Stimulated activated naive CD8-positive, alpha-beta T cell treated with anti-CD3 and anti-CD28 coated beads, Interleukin-15, Interleukin-2, amounts not matched to agents 100 U/mL and 50 U/mL, for 24 hours (primary cell): ENCODE measurements at places on chromosomes 11 and 22.

- DNase-seq, result peak; percentile 40
These were observed 29.8 kb upstream of the CRTAM start for GRCh38 chr11:122808478-122808869.

DNA sequence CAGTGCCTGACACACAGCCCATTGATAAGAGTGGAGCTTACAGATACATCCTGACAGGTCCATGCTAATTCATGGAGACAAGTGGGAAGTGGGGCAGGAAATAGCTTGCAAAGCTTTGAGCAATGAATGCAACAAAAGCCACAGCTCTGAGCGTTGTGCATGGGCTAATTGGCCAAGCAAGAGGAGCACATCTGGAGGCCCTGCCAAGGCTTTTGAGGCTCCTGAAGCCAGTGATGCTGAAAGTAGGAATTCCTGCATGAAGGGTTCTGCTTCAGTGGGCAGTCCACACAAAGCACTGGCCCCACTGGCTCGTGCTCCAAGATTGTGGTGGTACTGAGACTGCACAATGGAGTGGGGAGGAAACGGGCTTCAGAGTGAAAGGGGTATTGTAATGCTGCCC is 103.8 kb upstream of the CSNK2A3 start:
- no peak for DNase-seq

DNA sequence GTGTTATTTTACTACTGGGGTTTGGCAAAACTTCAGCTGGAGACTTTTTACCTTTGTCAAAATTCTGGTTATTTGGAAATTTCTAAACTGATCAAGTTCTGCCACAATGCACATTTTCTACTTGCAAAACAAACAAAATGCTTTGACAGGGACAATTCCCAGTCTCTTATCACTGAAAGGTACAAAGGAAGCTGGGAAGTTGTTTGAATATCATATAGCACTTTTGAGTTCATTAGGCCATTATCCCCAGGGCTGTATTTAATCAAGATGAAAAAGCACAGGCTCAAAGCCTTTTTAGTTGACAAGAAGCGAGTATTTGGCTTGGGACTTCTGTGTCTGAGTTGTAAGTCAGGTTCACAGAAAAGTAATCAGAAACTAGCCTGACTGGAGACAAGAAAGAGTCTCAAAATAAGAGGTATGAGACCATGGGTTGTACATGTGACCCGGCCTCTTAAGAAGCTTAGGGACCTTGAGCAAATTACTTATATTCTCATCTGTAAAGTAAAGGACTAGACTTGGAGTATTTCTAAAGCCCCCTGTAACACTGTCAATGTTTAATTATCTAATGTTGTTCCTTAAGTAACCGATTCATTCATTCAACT is 2.9 kb upstream of the HORMAD2 start:
- DNase-seq, result no peak

GRCh38 chr11:35277827-35278226 is 138.9 kb downstream of the CD44 start:
- no peak for DNase-seq

DNA sequence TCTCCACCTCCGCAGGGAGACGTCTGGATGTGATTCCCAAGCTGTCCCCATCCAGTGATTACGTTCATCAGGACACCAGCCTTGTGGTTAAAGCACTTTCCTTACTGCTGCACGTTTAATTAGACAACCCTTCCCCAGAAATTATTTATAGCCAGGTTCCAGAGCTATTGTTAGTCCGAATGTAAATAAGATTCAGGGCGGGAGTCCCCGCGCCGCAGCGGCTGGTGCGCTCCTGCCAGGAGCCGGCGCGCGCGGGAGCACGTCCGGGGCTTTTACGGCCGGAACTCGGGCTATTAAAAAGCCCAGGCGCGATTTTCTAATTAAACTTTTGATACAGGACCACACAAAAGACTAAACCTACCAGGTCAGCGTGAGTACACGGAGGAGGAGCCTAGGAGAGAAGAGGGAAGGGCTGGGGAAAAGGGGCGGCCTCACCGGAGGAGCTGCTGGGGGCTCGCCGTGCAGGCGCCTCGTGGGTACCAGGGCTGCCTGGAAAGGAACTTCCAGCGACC is 538.3 kb downstream of the OPCML start:
- DNase-seq, result no peak

DNA sequence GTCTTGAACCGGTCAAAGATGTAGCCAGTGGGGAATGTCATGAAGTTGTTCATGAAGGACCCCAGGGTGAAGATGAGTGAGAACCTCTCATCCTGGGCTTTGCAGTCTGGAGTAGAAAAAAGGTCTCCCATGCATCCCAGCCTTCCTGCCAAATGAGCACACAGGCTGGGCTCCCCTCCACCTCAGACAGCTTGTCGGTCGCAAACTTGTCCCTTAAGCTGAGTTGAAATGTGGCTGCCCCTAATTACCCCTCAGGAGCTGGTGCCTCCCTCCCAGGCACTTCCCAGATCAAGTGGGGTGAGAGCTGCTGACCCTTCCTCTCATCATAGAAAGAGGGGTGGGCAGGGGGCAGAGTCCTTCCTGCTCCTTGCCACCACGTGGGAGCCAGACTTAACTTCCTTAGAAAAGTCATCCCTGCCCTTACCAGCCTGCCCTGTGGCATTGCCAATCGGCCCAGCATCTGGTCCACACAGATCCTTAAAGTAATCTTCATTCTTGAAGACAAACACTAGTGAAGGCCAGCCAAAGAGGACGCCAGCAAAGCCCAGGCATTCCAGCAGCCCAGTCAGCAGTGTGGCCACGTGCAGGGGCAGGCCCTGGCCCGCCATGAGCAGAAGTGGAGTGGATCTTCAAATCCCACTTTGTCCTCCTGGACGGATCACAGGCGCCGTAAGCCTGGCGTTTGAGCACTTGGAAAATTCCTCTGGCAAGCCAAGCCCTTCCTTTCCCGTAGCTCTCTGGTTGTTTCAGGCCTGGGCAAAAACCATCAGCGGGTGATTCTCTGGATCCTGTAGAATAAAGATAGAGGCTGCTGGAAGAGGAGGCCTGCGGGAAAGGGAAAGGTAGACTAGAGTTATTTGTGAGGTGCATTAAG is 1.1 kb downstream of the SLC43A3 start:
- peak; percentile 29 for DNase-seq

DNA sequence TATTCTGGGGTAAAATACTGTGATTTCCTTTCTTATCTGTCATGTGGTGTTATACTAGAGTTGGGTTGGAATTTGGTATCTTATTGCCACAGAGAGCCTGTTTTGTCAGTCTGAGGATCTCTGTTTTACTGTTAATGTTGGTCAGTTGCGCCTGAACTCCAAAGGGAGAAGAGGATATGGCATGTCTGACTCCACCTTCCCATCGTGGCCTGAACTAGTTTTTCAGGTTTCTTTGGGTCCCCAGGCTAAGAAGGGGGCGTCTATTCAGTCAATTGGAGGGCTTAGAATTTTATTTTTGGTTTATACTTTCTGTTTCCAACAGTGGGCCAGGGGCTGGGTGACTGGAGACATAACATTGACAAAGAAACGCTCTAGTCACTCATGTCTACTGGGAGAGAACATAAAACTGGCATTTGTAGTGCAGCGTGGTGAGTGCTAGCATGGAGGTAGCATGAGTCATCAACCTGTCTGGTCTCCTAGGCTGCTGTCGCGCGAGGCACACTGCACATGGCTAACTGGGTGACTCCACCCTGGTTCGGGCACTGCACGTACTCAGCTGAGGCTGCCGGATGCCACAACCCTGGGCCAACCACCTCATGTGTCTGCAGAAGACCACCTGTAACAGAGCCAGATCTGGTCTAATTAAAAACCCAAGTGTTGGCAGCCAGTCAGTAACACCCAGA is 120.1 kb upstream of the OR9Q1 start:
- peak; percentile 50 for DNase-seq

DNA sequence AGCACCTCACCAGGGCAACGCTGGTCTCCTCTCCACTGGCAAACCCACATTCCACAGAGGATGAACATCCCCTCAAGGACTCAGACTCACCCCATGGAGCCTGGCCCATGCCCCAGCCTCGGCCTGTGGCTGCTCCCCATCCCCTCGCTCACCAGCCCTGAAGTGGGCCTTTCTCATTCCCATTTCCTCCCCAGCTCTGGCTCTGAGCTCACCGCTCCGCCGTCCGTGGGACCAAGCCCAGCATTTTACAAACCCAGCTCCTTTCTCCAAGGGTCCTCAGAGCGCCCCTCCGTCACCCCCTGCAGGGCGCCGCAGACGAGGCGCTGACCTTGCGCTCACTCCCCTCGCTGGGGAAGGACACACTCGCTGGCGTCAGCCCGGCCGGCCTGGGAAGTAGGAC is 6.9 kb upstream of the IGF2 start:
- no peak for DNase-seq

DNA sequence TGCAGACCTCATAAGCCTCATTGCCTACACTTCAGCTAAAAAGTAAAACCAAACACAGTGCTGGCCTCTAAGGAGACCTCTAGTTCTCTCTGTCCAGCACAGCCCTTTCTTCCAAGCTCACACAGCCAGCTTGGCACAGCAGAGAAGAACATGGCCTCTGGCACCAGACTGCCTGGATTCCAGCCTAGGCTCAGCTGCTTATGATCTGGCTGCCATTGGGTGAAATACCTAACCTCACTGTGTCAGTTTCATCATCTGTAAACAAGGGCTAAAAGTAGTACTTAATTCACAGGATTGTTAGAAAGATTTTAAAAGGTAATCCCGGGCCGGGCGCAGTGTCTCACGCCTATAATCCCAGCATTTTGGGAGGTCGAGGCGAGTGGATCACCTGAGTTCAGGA is 9.9 kb upstream of the ACER3 start:
- DNase-seq, result no peak

DNA sequence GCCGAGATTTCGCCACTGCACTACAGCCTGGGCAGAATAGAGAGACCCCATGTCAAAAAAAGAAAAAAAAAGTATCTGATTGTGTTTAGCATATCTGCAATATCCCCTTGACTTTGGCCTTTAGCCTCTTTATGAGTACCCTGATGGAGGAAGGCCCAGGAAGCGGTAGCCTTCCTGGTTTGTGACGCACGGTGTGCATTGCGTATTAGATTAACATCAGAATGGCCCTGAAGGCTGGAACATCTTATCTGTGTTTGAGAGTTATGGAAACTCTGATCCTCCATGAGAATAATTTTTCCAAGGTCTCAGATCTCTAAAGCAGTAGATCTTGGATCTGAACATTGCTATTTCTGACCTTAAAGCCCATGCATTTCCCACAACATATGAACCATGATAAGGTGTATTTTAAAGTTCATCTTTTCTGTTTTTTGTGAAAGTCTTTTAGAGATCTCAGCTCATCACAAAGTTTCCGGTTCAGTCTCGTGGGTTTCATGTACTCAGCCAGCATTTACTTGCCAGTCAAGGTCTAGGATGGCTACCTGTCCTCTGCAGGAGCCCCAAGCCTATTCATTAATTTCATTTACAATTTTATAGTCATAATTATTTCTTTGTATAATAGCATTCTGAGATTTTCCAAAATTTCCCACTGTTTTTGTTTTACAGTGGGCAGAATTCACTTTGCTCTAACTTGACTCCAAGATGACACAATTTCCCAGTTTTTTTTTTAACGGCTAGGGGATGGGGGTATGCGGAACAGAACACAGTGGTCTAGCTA is 605 bp upstream of the FDX1 start:
- no peak for DNase-seq

GRCh38 chr22:45968751-45969413 is 8.1 kb downstream of the WNT7B start:
- DNase-seq, result peak; percentile 41
